ENCODE measurements at places on chromosomes 2 and 18.

GRCh38 chr2:129906139-129906860 lies 73.2 kb upstream of the RAB6C start:
- DNase-seq: no peak

DNA sequence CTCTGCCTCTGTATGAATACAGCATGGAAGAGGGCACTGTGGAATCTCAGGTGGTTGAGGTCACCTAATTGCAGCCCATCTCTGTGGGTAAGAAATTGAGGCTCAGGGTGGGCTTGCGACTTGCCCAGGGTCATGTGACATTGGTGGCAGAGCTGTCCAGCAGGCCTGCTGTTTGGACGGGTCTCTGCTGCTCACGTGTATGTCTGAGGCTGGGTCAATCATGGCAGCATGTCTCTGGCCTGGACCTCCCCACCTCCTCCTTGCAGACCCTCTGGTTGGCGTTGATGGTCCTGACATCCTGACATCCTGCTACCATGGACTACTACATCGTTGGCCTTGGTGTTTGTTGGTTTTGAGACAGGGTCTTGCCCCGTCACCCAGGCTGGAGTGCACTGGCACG lies 64.3 kb upstream of the HPCAL1 start:
- DNase-seq: no peak

- DNase-seq: no peak
Measured at GRCh38 chr18:56649996-56650395, 1.2 kb upstream of the WDR7 start.

GRCh38 chr2:151664520-151664919 lies 69.8 kb downstream of the NEB start:
- no peak for DNase-seq

DNA sequence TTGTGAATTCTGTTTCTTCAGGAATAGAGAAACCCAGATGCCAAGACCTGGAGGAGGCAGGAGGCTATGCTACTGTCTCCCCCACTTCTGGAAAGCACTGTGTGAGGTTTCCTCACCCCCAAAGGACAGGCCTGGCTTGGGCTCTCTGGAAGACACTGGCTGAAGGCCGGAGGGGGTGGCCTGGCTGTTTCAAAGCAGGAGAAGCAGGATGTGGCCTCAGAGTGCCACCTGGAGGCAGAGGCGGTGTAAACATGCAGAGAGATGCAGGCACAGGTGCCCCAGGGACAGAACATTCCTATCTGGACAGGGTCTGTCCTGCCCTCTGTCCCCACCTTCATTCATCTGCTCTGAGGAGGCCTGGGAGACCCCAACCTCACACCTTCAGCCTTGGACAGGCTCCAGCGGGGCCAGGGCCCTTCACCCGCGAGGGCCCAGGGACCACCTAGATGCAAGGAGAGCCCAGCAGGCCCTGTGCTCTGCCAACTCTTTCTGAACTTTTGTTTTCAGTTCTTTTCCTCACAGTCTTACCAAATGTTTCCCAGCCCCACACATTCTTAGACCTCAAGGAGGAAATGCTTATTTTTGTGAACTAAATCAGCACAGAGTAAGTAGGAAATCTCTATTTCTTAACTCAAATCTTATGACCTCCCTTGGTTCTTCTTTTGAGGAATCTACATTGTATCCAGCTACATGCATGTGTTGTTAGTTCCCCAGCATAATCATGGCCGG lies 79.2 kb downstream of the LONRF2 start:
- DNase-seq: peak; percentile 32

GRCh38 chr2:170770008-170770605 lies at the start of gene ERICH2:
Gene ERICH2, plus strand, starts transcription at chr2:170770378. Its CDS starts 304 bp downstream, at chr2:170770682.
- peak; percentile 6 for DNase-seq

- DNase-seq: no peak
Measured at GRCh38 chr2:127066942-127067341, 40.0 kb downstream of the BIN1 start.
